ENCODE measurements at places on chromosomes 1 and 21. TPM values are rescaled to one million over a fixed set of nuclear protein-coding genes. Genes with fewer than 3 reads are reported as not detected.

Gene RNF2
- total RNA-seq: 14.2 TPM

Gene RAP1A
- total RNA-seq: 126 TPM

Gene LHX8
- total RNA-seq: not detected

Gene ATAD3C
- 1.1 TPM for total RNA-seq

Gene ARHGEF16
- total RNA-seq: not detected

Gene DYRK3
- 2.8 TPM for total RNA-seq

Gene PRR9
- total RNA-seq: not detected

Gene OVAAL
- not detected for total RNA-seq

Gene LAX1
- total RNA-seq: 20.4 TPM

Gene ATP5PB
- total RNA-seq: 332 TPM

Gene MPL
- total RNA-seq: not detected
